NCI-H1048 (cell line): ENCODE measurements at places on chromosomes 1 and 21.

- no peak for DNase-seq
Observed at GRCh38 chr1:149936170-149936991, at the start of gene MTMR11. MTMR11 (minus strand) TSS chr1:149936879; CDS start chr1:149936647, 232 bp downstream.

GRCh38 chr1:50750021-50750619 is 209.9 kb downstream of the FAF1 start:
- DNase-seq = no peak

GRCh38 chr21:43924421-43925095 is 59.5 kb downstream of the AGPAT3 start:
- no peak for DNase-seq

DNA sequence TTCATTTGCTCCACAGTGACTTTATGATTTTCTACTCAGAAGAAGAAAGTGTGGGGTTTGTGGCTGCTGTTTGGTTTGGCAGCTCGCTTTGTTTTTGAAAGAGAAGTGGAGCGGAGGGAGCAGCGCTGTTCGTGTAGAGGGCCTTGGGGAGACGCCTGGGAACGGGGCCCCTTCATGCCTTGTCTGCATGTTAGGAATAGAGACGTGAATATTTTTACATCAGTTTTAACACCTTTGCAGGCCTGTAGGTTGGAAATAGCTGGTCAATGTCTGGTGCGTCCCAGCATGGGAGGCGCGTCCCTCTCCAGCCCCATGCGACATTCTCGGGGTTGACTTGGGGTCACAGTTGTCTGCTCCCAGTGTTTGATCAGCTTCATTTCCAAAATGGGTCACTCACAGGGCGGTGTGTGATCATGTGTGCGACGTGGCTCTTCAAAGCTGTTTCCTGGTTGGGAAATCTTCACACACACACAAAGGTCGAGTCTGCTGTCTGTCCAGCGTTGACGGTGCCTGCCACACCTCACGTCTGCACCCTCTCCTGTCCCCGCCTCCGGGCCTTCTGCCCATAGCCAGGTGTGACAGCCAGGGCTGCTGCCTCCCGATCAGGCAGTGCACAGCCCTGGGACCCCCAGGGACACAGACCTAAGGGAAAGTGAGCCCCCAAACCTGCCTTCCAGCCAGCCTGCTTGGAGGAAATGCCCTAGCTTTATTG is 149.2 kb downstream of the PSMG1 start:
- no peak for DNase-seq

DNA sequence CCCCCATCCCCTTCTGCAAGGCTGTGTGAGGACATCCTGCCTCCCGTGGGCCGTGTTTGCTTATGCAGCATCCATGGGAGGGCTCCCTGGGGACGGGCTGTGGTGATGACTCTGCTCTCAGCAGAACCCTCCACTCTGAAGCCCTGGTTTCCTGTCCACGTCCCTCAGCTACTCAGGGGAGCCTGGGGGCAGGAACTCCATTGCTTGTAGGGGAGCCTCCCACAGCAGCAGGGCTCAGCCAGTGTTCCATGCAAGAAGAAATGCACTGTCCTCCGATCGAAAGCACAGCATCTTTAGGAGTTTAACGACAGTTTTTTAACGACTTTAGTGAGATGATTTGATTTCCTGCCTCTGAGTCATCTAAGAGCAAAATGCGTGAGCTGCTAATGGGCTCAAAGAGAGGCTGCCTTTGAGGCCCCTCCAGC is 8.3 kb upstream of the KCNAB2 start:
- DNase-seq = no peak

GRCh38 chr1:13587256-13588030 is 3.8 kb downstream of the PDPN start:
- DNase-seq = no peak

DNA sequence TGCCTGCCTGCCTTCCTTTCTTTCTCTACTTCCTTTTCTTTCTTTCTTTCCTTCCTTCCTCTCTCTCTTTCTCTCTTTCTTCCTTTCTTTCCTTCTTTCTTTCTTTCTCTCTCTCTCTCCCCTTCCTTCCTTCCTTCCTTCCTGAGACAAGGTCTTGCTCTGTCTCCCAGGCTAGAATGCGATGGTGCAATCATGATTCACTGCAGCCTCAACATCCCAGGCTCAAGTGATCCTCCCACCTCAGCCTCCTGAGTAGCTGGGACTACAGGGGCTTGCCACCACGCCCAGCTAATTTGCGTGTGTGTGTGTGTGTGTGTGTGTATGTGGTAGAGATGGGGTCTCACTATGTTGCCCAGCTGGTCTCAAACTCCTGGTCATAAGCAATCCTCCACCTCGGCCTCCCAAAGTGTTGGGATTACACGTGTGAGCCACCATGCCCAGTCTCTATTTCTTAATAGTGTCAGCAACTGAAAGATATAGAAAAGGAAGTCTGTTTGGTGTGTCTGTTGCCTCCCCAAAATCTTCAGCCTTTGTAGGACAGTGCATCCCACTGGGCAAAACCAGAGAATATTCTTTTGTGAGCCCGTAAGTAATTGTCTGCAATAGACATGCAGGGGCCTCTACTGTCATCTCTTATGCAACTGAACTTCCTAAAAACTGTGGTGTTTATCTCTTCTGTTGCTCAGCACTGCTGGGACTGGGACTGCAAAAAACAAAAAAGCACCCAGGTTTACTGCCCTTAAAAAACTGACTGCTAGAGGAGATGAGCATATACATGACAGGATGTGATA is 20.9 kb upstream of the RAB4A start:
- no peak for DNase-seq

- no peak for DNase-seq
Observed at GRCh38 chr1:31661856-31662255, 17.2 kb upstream of the PEF1 start.

DNA sequence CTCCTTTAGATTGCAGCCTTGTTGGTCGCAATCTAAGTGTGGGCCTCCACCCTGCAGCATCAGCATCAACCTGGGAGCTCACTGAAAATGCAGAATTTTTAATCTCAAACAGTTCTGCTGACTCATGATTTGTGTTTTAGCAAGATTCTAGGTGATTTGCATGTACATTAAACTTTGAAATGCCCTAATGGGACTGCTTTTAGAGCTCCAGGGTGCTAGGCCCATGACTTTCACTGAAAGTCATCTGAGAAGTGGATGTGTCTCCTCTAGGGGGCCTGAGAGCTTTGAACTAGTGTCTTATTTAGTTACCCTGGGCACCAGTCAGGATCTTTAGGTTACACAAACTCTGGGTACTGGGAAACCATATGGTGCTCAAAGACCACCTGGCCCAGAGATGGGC is 9.0 kb downstream of the TRIM67 start:
- DNase-seq = no peak

- DNase-seq = no peak
Observed at GRCh38 chr1:34055818-34056217, 109.2 kb downstream of the CSMD2 start.

- no peak for DNase-seq
Observed at GRCh38 chr1:179976970-179977651, 22.5 kb downstream of the CEP350 start.

DNA sequence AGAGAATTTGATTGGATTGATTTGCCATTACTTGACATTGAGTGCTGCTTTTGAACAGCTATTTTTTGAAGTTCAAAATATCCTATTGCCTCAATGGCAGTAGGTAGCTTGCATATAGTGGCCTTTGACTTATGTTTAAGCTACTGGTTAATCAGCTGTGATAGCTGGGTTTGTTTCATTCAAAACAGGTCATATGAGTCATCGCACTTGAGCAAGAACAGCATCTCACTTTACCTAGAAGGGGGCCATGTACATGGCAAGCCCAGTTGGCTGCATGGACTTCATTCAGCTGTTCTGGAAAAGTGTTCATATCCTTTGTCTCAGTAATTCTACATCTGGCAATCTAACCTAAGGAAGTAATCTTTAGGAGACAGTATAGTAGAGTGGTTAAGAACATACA is 29.0 kb upstream of the ARID1A start:
- no peak for DNase-seq

- DNase-seq = no peak
Observed at GRCh38 chr1:46030876-46031660, 101.4 kb downstream of the PIK3R3 start.

DNA sequence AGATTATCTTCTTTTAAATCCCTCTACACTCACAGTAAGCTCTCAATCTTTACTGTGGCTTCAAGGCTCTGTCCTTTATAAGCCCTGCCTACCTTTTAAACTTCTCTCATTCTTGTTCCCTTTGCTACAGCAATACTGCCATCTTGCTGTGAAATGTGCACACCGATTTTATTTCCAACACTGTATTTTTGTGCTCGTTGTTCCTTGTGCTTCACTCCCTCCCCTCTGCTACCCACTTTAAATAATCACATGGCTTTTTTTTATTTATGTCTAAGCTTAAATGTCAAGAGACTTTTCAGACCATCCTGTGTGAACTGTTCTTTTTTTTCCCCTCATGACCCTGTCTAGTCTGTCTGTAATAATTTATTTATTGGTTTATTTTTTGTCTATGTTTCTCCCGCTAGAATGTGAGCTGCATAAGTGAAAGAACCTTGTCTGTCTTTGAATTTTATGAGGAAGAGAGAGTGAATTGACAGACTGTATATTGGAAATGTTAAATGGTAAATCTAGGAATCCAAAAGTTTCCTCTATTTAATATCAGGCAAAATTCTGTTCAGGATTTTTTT is 45.7 kb downstream of the ABCD3 start:
- peak; percentile 24 for DNase-seq

DNA sequence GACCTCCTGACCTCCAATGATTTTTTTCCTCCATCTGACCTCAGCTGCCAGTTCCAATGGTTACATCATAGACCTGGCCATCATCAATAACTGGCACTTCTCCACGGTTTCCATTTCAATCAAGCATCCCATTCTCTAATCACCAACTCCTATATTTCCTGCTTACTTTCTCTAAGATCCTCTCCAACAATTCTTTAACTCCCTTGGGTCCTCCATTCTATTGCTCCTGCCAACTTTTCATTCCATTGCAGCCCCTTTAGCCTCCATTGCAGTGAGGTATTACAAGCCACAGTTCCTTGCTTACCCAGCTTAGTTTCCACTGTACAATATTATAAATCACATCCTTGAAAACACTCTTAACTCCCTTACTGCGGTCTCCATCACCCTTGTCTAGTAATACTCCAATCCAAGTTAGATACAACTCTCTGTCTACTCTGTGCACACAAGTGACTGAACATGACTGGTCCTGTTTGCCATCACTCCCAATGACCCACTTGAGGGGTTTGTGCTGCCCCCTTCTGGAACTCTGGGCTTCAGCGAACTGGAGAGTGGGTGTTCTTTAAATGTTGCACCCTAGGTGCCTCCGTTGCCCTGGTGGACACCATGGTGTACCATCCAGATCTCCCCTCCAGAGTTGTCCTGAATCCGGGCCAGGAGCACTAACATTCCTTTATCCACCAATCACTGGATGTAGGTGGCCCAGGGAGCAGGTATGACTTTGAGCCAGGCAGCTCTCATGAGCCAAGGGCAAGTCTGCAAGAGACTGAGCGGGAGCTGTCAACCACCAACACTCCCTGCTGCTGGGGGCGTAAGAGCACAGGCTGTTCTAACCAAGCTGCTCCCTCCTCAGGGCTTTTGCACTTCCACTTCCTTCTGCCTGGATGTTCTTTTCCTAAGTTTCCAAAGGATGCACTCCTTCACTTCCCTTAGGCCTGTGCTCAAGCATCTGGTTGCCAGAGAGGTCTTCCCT is 3.7 kb upstream of the FNDC7 start:
- DNase-seq = no peak

DNA sequence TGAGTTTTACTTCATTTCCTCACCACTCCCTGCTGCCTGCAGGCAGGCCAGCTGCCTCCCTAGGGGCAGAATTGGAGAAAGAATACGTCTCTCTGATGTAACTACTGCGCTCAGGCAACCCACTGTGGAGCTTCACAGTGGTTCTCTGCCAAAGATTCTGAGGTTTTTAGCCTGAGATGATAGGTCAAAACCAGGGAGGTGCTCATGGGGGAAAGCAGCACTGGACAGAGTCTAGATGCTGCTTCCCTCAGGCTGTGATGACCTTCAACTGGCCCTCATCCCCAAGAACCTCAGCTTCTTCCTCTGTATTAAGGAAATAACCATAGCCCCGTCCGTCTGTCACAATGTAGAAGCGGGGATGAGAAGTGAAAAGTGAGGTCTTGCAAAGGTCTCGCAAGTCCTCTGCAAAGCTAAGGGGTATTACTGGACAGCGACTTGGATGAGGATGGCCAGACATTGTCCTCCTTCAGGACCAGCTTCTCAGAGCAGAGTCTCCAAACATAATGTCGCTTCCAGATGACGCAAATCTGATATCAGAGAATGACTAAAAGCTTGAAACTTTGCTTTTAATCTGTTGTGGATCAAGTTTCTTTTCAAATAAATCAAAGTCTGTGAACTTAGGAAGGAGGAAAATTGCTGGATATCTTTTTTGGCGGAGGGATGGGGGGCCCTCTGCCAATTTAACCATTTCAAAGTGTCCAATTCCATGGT is 65.9 kb upstream of the ATP5PO start:
- DNase-seq = no peak

- no peak for DNase-seq
Observed at GRCh38 chr1:199550199-199551065, 477.1 kb upstream of the NR5A2 start.

DNA sequence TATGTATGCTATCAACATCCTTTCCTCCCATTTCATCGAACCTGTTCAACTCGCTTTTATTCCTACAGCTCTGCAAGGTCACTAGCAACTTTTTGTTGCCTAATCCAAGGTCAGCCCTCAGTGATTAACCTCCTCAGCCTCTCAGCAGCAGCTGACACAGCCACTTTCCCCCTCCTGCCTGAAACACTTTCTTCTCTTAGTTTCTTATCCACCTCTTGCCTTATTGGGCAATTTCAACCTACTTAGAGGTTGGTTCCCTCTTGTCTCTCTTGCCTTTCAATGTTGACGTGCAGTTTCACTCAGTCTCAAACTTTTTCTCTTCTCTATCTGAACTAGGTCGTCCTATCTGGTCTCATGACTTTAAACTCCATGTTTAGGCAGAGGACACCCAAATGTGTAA is 156.3 kb downstream of the C1orf94 start:
- DNase-seq = no peak

DNA sequence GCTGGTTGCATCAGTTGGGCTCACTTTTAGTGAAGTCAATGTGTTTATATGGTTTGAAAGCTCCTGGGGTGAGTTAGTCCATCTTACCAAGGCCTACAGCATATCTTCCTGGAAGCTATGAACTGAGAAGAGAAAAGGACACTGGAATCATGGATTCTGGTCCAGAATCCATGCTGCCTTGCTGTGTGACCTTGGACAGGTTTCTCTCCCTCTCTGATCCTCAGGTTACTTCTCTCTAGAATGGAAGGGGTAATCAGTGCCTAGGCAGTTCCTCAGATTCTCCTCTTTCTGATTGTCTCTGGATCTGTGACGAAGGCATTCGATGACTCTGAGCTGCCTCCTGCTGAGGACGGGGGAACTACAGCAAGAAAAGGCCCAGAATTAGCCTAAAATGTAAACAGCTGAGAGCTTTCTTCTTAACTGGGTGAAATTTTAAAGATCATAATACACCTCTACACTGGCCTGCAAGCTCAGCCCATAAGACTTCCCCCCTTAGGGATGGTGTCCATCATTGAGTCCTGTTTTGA is 425.0 kb upstream of the VAMP3 start:
- DNase-seq = no peak
